Motor neuron (in vitro differentiated cells): ENCODE measurements at places on chromosomes 6 and 20. TPM values are rescaled to one million over a fixed set of nuclear protein-coding genes. Genes with fewer than 3 reads are reported as not detected.

GRCh38 chr6:15389084-15389764 is 143.4 kb downstream of the JARID2 start:
- ATAC-seq: no peak

DNA sequence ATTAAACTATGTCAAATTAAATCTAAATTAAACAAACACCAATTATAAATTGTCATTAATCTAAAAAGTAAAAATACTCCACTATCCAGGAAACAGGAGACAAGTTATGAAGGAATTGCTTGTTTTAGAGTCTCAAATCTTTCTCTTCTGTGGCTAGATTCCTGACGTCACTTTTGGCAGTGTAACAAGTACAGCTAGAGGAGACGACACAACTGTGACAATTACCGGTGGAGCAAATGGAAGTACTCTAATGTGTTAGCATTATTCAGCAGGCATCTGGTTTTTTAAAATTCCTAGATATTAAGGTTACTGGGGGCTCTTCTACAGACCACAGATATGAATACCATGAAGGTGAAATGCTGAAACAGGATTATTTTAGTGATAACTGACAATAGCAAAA is 1042.7 kb downstream of the EPHA7 start:
- no peak for ATAC-seq

DNA sequence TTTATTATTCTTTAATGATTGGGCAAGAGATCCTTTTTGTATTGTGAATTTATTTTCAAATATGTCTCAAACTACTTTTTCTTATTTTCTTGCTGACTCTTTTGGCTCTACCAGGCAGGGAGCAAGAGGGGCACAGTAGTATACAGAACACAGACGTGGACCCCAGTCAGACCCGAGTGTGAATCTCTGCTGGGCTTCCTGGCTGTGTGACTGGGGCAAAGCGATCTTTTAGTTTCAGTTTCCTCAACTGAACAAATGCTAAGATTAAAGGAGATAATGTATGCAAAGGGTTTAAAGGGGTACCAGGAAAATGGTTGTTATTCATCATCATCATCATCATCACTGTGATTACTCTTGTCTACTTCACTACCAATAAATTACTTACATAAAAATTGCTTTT is 317.5 kb downstream of the HIVEP2 start:
- ATAC-seq: no peak

Gene SEMG1
- total RNA-seq: 0.10 TPM in 1 of 2 replicates, not detected in the other

Gene RRP36
- total RNA-seq: 44.0 and 53.1 TPM in 2 replicates

- ATAC-seq: no peak
These were observed 659.2 kb downstream of the HDGFL1 start for GRCh38 chr6:23228439-23229024.

DNA sequence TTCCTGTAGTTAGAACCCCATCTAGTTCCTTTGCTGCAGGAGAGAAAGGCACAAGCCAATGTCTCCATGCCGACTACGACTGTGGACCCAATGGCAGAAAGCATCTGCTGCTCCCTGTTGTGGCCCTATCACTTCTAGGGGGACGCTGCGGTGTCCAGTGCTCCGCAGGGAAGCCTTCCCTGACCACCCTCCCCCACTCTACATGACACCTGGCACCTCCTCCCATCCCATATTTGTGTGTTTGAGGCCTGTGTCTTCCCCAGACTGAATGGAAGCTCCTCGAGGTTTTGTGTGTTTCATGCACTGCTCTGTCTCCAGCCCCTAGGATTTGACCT is 159.5 kb downstream of the DTNBP1 start:
- ATAC-seq: no peak

GRCh38 chr20:6665621-6666355 is 101.7 kb upstream of the BMP2 start:
- no peak for ATAC-seq

- no peak for ATAC-seq
These were observed 3.1 kb downstream of the YTHDF1 start for GRCh38 chr20:63212792-63213191.
